ENCODE measurements at places on chromosomes 4 and X.
A peak's percentile ranks its signal among the peaks of the same experiment; 100 is the strongest.

DNA sequence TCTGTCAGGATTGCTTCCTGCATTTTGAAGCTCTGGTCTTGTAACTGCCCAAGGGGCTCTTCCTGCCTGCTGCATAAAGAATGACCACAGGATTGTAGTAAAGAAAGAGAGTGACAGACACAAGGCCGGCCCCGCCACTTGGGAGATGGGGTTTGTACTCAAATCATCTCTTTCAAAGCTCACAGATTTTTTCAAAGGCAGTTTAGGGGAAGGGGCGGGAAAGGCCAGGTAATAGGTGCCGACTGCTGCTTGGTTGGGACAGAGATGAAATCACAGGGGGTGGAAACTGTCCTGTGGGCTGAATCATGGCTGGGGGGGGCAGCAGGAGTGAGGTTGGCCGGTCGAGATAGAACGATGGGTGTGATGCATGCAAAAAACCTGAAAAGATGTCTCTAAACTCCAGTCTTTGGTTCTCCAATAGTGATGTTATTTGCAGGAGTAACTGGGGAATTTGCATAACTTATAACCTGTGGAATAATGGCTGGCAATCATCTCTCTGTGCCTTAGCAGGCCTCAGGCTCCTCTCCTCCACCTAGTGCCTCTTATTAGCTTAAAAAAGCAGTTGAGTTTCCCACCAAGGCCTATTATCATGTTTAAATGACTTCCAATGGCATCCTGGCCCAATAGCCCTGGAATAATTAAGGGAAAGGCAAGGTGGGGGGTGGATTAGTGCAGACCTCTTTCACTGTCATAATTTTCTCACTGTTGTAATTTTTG, 778.4 kb upstream of the FRG1 start:
- DNase-seq, result no peak

- no peak for DNase-seq
Observed at GRCh38 chr4:52948057-52948423, 85.9 kb downstream of the RASL11B start.

GRCh38 chrX:153887385-153887784, 1.4 kb upstream of the L1CAM start:
- no peak for DNase-seq

DNA sequence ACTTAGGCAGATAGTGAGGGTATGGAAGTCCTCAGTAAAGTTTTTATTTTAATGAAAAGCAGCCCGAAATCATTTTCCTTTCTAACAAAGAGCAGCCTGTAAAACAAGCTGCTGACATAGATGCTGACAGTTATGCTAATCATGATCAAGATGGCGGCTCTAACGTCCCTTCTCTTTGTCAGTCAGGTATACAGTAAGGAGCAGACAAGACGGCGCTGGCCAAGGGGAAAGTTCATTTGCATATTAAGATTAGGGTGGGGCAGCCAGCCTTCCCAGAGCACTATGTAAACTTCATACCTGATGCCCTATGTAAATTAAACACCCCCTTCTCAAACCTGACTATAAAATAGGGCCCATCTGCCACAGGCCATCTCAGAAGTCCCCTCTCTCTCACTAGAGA, 76.9 kb downstream of the MAGEB10 start:
- DNase-seq, result no peak

GRCh38 chr4:173013232-173013930, 155.2 kb upstream of the GALNT7 start:
- DNase-seq, result peak; percentile 42

DNA sequence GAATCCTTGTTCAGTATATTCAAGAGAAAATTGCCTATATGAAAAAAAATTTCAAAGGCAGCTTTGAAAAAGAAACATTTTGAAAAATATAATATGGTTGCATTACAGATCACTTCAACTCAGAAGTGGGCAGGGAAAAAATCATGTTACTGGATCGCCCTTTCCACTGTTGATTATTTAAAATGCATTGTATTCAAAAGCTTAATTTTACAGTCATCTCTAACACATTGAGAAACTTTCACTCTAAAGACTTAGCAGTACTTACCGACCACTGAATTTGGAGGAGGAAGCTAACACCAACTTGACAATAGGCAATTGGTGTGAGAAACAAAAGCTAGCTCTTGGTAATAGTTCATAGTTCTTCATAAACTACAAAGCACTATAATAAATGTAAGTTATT, 101.9 kb downstream of the CEP135 start:
- no peak for DNase-seq

DNA sequence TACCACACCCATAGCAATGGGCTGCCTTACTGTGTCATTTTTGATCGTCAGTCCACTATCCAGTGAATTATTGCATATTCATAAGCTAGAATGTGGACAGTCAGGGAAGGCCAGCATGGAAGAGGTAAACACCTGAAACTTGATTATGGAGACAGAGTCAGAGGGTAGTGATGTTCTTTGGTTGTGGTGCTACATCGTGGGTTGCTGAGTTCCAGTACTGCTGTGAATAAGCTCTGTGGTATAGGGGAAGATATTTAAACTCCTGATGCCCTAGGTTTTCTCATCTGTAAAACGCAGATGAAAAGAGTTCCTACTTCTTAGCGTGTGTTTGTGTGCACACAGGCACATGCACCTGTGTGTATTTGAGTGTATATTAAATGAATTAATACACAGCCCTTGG, 69.9 kb downstream of the CPE start:
- no peak for DNase-seq

DNA sequence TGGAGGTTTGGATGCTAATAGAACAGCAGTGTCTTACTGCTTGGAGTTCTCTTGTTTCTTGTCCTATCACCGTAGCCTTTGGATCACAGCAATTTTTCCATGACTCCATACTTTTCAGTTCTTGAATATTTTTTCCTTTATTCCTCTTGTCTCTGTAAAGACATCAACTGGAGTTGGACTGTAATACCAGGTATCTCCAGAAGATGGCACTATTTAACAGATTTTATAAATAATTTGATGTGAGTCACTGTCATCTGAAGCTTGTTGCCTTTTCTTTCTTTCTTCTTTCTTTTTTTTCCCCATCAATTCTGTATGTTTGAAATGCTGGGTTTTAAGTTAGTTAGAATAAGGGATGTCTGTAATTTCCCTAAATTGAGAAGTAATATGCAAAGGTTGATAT, 24.1 kb downstream of the HPRT1 start:
- peak; percentile 67 for DNase-seq

DNA sequence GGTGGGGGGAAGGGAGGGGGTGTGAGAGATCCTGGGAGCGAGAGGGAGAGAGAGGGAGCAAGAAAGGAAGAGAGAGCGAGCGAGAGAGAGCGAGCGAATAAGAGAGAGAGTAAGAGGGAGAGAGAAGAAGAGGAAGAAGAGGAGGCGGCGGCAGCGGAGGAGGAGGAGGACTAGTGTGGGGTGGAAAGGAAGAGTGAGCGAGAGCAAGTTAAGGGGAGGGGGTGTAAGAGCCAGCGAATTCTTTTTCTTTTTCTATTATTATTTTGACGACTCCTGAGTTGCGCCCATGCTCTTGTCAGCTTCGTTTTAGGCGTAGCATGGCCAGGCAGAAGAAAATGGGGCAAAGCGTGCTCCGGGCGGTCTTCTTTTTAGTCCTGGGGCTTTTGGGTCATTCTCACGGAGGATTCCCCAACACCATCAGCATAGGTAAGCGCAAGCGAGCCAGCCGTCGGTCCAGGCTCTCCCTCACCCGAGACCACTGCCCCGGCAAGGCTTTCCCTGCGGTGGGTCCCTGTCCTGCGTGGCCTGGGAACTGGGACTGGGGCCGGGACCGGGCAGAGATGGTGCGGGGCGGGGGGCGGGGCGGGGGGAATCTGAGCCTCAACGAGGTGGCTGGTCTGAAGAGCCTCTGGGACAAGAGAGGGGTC, at the start of gene GRIA3:
Gene GRIA3 (plus strand): TSS at position 60 of the 647 bp plus-strand sequence. CDS start 258 bp downstream, at position 318.
- DNase-seq, result no peak

DNA sequence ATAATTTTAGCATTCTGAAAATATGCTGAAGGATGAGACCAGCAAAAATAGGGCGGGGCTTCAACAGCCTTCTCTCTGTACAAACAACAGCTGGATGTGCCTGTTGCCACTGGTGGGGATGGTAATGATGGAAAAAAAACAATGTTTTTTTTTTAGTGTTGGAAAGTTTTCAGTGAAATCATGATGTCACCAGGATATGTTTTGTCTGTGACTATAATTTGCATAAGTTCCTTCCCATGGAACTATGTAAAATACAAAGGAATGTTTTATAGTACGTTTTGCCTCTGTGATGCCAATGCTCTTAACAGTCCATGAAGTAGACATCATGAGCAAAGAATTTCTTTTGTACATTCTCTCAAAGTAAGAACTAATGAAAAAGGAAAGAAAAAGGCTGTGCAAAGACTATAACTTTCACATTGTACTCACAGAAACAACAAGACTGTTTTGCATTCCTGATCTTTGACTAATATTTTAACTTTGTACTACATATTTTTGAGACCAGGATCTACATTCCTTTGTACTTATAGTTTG, 589.7 kb downstream of the SPRY1 start:
- no peak for DNase-seq

- no peak for DNase-seq
Observed at GRCh38 chrX:64580605-64581004, 185.4 kb upstream of the MTMR8 start.

DNA sequence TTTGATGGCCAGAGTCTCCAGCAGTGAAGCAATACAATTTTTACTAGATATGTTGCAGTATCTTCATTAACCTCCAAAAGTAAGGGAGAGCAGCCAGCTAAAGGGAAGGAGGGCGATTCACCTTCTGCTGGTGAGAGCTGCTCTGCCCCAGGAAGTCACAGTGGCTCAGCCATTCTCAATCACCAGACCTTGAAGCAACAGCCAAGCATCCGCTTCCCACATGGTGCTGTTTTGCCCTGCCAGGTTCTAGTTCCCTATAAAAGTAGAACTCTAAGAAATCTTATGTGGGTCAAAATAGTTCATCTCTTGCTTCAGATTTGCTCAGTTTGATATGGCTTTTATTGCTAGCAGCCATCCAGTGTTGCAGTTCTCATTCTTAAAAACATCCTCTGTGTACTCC, 166.8 kb downstream of the STIM2 start:
- DNase-seq, result no peak

- DNase-seq, result no peak
Observed at GRCh38 chr4:20809812-20810211, 109.6 kb downstream of the PACRGL start.

DNA sequence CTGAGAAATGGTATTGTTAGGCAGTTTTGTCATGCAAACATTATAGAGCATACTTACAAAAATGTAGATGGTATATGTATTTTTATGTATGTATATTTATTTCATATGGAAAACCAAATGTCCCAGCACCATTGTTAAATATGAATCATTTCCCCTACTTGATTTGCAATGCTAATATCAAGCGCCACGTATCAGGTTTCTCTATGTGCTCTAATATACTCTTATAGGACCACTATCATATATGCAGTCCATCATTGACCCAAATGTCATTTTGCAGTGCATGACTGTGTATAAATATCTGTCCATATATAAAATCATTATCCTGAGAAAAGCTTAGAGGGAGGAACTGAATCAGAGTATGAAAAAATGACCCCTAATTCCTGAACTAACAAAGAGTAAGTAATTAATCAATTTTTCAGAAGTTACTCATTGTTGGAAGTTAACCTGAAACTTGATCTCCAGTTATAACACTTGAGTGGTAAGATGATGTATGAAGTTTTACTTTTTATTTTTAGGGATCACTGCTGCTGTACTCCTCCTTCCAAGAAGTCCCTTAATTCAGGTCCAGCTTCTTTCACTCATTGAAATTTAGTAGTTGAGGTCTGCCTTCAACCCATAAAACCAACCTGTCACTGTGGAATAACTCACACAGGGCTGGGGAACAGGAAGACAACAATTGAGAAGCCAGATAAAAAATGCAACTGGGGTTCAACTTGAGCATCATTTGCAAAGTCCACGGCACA, 134.8 kb upstream of the LDB2 start:
- no peak for DNase-seq

DNA sequence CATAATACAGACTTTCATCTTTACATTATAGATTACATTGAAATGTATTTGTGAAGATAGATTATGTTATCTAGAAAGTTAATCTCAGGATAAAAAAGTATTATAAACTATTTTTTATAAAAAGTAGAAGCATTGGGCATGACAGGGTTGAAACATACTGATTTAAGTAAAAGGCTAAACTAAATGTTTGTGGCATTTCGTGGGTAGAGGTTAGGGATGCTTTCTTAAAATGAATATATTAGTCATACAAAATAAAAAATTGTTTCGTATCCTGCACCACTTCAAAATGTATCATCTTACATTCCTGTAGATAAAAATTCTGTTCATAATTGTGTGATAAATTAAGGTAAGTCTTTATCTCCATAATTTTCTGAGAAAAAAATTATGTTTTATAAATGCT, 603.6 kb downstream of the SPRY1 start:
- no peak for DNase-seq

- no peak for DNase-seq
Observed at GRCh38 chr4:186930024-186930423, 206.4 kb upstream of the FAT1 start.

DNA sequence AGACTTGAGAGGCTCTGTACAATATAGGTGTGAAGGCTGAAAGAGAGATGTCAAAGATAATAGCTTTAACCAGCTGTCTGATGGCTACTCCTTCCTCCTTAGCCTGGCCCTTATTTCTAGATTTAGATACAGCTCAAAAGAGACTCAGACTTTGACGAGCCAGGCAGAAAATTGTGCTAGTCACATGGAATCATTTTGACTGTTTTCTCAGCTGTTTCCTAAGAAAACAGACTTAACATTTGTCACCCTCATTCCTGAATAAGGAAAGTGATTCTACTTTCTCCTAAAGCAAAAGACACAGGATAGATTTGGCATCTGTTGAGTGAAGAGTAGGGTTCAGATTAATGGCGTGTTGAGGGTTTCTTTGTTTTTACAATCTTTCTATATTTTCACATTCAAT, 340.7 kb downstream of the DHX15 start:
- DNase-seq, result no peak

- DNase-seq, result no peak
Observed at GRCh38 chrX:129706400-129707072, 32.2 kb upstream of the XPNPEP2 start.

DNA sequence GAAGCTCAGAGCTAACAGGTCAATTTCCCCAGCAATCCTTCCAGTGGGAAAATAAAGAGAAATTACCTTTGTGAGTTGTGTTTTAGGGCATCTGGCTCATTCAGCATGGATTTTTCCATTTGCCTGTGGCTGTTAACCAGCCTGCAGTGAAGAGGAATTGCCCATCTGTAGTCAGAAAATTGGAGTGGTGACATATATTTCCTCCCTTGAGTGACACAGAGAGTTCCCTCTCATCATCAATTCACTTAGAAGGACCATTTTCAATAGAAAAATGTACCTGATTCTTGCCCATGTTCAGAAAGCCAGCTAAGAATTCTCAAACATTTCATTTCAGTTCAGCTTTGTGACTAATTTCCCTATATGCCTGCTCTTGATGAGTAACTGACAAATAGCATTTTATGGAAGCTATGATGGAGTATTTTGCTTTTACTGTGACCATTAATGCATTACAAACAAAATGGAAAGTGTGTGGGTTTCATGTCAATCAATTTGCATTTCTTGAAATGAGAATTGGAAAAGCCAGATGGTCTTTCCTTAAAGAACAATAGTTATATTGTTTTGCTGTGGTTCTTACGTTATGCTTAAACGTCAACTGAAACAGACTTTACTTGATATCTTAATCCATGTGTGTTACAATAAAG, 155.8 kb downstream of the NWD2 start:
- DNase-seq, result no peak
